Camera-type eye (tissue), 1 donor: ENCODE measurements at places on chromosomes 5 and 9. TPM values are rescaled to one million over a fixed set of nuclear protein-coding genes. Genes with fewer than 3 reads are reported as not detected.

The PCDHA9 gene
- 4.6 TPM for total RNA-seq

The MAMDC4 gene
- total RNA-seq, result 8.2 TPM

The RNF208 gene
- total RNA-seq, result 2.7 TPM

The TRMT10B gene
- total RNA-seq, result 8.7 TPM

The S1PR3 gene
- 59.5 TPM for total RNA-seq

The NR2F1-AS1 gene
- total RNA-seq, result 32.1 TPM

The CEP78 gene
- 54.2 TPM for total RNA-seq

The ADAMTSL2 gene
- 4.3 TPM for total RNA-seq

The FOXD1 gene
- total RNA-seq, result 3.8 TPM

The TLR4 gene
- 12.6 TPM for total RNA-seq

The DIRAS2 gene
- total RNA-seq, result 96.6 TPM

The TRIM52 gene
- 26.1 TPM for total RNA-seq

The NAIP gene
- 32.2 TPM for total RNA-seq

The SLC36A2 gene
- not detected for total RNA-seq
